ENCODE measurements at places on chromosomes 4 and X. TPM values are rescaled to one million over a fixed set of nuclear protein-coding genes. Genes with fewer than 3 reads are reported as not detected.

DCX gene
- 389 TPM for total RNA-seq

BBS7 gene
- total RNA-seq: 50.5 TPM

DOK7 gene
- total RNA-seq: not detected

ZCCHC18 gene
- 12.0 TPM for total RNA-seq

DNAAF6 gene
- not detected for total RNA-seq

FAT1 gene
- total RNA-seq: 28.4 TPM

GLRA3 gene
- total RNA-seq: 5.0 TPM

OCIAD2 gene
- total RNA-seq: 27.6 TPM

BEX5 gene
- total RNA-seq: 47.3 TPM

HTR2C gene
- 0.31 TPM for total RNA-seq

ZAR1 gene
- total RNA-seq: not detected
